HT-29 (cell line): ENCODE measurements at places on chromosomes 7 and 10. TPM values are rescaled to one million over a fixed set of nuclear protein-coding genes. Genes with fewer than 3 reads are reported as not detected.

The PTPRN2 gene
- 0.52 and 1.7 TPM in 2 replicates for total RNA-seq

The PPP1R17 gene
- total RNA-seq, result not detected in 2 replicates

The SLC29A4 gene
- 7.1 and 8.5 TPM in 2 replicates for total RNA-seq

The HOXA7 gene
- total RNA-seq, result 5.6 and 10.7 TPM in 2 replicates
